ENCODE measurements at places on chromosomes 5 and 9.

- no peaks in the 10 kb centered on the region for H3K36me3 ChIP-seq
- no peak for DNase-seq
- no peak overlapping the region for H3K27ac ChIP-seq
- H3K27me3 ChIP-seq: no peaks in the 10 kb centered on the region
- H3K4me3 ChIP-seq: no peak overlapping the region
These were observed 464.5 kb downstream of the MTRR start for GRCh38 chr5:8333485-8333884.

- H3K27ac ChIP-seq: no peak overlapping the region
- no peaks in the 10 kb centered on the region for H3K27me3 ChIP-seq
- peak; percentile 31 for DNase-seq
- no peak overlapping the region for H3K4me3 ChIP-seq
These were observed 182.6 kb upstream of the ELL2 start for GRCh38 chr5:96144289-96144688.

GRCh38 chr5:110738812-110739651, at the start of gene SLC25A46:
Gene SLC25A46, plus strand, starts transcription at chr5:110739007. Its CDS starts 113 bp downstream, at chr5:110739120.
- H3K4me1 ChIP-seq: no peaks in the 10 kb centered on the region
- H3K27ac ChIP-seq: no peak within 1 kb of the TSS
- H3K36me3 ChIP-seq: no peaks in the 10 kb centered on the region
- peak; percentile 66 for DNase-seq

DNA sequence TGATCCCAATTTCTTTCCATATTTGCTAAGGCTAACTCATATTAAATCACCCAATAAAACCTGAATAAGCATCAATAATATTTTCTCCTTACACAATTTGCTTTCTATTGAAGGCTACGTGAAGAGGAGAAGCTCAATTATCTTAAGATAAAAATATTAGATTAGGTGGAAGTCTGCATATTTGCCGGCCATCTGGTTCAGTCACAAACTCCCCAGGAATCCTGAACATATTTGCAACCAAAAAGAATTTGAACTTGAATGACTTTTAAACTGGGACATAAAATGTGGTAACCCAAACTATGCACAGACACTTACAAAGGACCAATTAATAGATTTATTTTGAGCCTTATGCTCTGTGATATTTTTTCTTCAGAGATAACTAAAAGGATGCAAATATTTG, 92.3 kb downstream of the HAPLN1 start:
- H3K36me3 ChIP-seq: no peaks in the 10 kb centered on the region
- H3K27ac ChIP-seq: no peak overlapping the region
- DNase-seq: no peak
- H3K27me3 ChIP-seq: no peaks in the 10 kb centered on the region
- H3K4me1 ChIP-seq: no peaks in the 10 kb centered on the region
- H3K4me3 ChIP-seq: no peak overlapping the region
